ENCODE measurements at places on chromosomes 5 and 9.

GRCh38 chr9:13513286-13513685 lies 233.8 kb upstream of the MPDZ start:
- no peak for DNase-seq

GRCh38 chr5:92730486-92730885 lies 850.5 kb downstream of the NR2F1-AS1 start:
- DNase-seq: no peak

- no peak for DNase-seq
Observed at GRCh38 chr5:172834415-172835289, 601 bp downstream of the ERGIC1 start.

DNA sequence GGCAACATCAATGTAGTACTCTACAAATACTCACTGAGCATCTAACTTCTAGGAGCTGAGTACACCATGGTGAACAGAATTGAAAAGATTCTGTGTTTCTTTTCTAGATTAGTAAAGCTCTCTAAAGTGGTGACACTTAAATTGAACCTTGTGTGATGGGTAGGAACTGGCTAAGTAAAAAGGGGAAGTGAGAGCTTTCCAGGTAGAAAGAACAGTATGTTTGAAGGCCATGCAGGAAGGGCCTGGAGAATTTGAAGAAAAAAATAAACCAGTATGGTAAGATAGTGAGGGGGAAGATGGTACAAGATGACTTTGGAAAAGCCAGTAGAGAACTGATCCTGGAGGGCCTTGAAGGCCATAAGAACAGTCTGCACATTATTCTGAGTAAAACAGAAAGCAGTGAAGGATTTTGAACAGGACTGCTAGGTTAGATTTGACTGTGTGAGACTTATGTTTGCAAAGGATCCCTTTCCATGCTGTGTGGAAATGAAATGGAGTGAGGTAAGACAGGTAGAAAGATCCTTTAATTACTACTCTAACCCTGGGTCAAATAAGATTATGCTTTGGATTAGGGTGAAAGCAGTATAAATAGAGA lies 46.7 kb upstream of the UBQLN1 start:
- no peak for DNase-seq

DNA sequence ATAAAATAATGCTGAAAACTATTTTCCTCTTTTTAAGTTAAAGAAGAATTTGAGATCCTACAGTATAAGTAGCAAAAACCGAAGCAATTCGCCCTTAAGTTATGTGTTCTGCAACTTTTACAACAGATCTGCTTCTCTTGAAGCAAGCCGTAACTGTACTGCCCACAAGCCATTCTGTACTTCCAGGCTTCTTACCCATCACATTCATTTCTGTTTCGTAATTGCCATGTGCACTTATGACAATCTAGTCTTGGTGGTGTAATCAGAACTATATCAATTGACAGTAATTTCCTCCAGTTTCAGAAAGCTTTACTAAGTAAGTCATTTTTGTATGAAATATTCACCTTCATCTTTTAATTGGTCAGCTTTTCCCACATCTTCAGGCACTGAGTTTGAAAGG lies 13.8 kb downstream of the SGTB start:
- DNase-seq: no peak

DNA sequence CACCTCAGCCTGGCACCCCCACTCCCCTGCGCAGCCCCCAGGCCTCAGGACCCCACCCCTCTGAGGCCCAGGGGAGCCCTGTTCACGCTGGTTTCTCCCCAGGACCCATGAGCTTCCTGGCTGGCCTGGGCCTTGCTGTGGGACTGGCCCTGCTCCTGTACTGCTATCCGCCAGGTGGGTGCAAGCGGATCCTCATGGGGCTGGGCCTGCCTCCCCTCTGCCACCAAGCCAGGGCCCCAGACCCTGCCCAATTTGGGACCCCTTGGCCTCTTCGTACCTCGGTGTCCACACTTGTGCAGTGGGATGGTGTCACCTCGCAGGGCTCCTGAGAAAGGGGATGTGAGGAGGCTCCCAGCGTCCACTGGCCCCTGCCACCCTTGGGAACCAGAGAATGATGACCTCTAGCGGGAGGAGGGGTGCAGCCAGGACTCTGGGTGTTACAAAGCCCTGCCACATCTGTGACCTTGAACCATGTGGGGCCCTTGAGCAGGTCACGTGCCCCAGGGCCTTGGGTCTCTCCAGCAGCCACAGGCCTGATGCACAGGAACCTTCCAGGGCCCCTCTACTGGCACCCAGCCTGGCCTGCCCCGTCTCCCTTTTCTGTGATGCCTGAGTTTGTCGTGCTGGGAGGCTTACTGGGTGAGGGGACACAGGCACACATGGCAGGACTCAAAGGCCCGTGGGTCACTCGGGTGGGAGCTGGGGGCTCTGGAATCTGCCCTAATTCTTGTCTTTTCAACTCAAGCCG lies 16.3 kb downstream of the CARD19 start:
- DNase-seq: no peak

GRCh38 chr9:15157381-15157780 lies 149.6 kb downstream of the TTC39B start:
- no peak for DNase-seq

DNA sequence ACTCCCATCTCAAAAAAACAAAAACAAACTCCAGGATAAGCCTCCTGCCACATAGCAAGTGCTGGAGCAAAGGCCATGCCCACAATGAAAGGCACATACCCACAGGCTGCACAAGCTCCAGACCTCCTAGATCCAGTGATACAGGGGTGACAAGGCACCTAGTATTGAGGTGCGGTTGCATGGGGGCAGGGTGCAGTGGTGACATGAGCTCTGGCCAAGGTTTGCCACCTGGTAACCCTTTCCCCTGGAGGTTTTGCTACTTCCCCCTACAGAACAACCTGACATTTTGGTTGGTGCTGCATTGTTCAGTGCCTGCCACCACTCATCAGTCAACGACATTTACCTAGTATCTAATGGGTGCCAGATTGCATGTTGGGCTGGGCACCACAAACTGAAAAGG lies 14.5 kb downstream of the CDKN2AIPNL start:
- DNase-seq: no peak

GRCh38 chr5:114450437-114450836 lies 88.6 kb downstream of the KCNN2 start:
- DNase-seq: no peak

DNA sequence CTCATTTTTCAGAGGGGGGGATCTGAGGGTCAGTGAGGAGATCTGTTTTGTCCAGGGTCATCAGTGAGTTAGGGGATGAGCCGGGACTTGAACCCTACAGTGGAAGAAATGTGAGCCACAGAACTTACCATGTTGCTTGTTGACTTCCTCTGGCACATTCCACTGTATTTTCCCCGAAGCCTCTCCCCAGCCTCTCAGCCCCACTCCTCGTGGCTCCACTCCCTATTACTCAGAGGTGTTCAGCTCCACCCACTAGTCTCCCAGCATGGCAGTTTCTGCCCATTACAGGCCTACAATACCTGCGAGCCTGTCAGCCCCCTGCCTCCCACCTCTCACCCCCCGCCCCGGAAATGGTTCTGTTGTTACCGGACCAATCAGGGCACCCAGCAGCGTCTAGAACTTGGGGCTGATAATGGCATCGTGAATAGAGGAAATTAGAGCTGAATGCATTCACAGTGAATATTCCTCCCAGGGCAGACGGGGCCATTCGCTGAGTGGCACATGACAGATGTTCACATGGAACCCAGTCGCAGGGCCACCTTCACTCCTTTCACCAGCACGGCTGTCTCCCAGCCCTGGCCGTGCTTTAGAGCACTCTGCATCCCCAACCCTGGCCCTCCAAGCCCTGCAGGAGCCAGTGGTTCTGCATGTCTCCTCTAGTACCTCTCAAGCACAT lies 81.6 kb downstream of the KCNIP1 start:
- DNase-seq: no peak

- no peak for DNase-seq
Observed at GRCh38 chr9:33690143-33690933, 105.0 kb upstream of the PRSS3 start.

- no peak for DNase-seq
Observed at GRCh38 chr5:146076028-146076427, 29.3 kb downstream of the PLAC8L1 start.

DNA sequence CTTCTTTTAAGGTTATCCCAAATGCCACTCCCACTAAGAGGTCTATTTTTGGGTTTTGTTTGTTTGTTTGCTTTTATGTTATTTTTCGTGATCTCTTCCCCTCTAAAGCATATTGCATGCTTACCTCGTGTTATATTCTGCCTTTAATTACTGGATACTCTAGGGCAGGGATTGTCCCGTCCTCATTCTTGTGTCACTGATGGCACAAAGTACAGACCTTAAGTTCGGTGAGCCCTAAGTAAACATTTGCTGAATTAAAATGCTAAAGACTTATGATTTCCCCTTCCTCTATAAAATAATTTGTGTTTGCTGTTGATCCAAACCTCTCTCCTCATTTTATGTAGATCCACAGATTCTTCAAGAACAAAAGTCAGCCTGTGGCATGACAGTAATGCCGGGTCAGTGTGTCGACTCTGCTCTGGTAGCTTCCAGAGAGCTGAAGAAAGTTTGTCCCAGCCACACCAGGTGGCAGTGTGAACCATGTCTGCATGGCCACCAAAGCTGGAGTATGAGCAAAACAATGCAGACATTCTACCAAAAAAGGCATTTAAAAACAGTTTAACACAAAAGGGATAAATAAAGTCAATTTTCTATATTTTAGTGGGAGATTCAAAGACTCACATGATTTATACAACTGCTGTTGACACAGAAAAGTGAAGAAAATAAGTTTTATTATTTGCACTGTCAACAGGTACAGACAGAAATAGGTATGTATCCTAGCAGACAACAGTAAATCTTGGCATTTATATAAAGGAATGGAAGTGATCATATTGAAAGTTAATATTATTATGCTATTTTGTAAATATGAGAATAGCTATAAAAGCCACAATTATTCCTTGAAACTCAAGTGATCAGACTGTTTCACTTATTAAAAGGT lies 17.9 kb upstream of the POC5 start:
- DNase-seq: no peak

GRCh38 chr9:119588874-119589744 lies 219.9 kb upstream of the BRINP1 start:
- DNase-seq: no peak

DNA sequence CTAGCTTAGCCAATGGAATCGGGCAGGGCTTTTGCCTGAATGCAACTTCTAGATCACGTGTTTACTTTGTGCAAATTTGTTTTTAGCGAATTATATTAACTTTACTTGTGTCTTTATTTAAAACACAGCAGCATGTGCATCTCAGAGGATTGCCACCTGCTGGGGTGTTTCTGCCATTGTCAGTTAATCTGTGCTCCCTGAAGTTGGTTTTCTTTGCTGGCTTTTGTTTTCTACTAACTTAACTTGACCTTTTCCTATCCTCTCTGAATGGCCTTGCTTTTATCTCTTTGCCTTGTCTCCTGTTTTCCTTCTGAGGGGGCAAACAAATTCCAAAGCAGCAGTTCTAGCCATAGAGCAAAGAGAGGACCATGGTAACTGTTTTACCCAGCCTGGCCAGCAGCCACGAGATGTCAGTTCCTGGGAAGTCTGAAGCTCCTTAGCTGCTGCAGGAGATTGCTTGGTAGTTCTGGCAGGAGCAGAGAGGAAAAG lies 67.6 kb downstream of the ARHGEF28 start:
- DNase-seq: no peak

DNA sequence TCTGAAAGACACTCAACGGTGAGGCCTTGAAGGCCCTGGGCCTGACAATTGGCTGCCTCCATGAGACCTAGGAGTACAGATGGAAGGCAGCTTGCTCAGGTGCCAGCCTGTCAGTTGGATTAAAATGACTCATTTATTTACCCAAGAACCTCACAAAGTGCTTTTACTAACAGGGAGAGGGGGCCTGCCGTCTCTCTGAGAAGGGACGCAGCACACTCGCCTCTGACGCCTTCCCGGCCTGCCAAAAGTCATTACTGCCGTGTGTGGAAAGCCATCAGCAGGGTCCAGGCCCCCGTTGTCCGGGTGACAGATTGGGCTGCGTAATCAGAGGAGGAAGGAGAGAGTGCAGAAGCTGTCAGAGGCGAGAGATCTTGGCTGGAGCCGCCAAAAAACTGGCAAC lies 32.4 kb downstream of the DDX31 start:
- no peak for DNase-seq

GRCh38 chr9:100394032-100394695 lies 32.8 kb upstream of the MSANTD3 start:
- DNase-seq: no peak

DNA sequence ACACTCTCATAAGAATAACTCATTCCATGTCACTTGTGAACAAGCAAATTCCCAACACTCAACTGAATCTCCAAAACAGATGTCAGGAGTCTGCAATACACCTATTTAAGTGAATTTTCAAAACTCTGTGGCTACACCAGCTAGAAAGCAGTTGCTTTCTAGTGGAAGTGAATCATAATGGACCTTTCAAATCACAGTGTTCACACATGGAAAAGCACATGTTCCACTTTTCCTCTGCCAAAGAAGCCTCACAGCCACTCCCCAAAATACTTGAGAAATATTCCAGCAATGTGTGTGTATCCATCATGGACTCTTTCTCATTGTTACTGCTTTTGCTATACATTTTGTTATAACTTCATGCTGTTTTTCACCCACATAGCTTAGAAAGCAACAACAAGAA lies 17.4 kb downstream of the MARCHF3 start:
- DNase-seq: no peak

GRCh38 chr9:130101915-130102314 lies 48.2 kb downstream of the GPR107 start:
- DNase-seq: no peak

DNA sequence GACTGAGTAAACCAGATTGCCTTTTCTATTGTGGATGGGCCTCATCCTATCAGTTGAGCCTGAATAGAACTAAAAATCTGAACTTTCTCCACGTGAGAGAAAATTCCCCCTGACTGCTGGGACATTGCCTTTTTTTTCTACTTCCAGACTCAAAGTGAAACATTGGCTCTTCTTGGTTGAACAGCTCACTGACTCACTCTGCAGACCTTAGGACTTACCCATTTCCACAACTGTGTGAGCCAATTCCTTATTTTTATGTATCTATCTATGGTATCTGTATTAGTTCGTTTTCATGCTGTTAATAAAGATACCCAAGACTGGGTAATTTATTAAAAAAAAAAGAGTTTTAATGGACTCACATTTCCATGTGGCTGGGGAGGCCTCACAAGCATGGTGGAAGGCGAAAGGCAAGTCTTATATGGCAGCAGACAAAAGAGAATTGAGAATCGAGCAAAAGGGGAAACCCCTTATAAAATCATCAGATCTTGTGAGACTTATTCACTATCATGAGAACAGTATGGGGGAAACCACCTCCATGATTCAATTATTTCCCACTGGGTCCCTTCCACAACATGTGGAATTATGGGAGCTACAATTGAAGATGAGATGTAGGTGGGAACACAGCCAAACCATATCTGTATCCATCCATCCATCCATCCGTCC lies 306.7 kb upstream of the SLC24A2 start:
- DNase-seq: no peak

DNA sequence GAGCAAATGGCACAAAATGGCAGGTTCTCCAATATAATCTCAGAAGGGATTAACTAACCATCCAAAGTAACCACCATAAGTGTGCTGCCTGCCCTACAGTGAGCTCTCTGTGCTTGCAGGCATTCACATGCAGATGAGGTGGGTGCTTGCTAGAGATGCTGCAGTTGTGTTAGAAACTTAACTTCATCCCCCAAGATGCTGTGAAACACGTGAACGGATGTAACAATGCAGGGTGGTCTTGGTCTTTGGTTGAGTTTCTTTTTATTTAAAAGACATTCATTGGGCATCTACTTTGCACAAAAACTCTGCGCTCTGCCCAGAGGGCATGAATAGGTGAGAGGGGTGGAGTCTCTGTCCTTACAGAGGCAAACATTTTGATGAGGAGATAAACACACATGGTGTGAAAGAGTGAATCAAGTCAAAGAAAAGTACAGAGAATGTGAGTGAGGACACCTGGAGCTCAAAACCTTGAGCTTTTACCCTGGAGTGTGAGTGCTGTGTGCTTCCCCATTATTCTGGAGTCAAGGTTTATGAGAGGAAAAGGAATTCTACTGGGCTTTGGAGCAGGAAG lies 143.9 kb upstream of the DAP start:
- DNase-seq: no peak

All from stimulated activated CD4-positive, alpha-beta T cell treated with anti-CD3 and anti-CD28 coated beads, Interleukin-15, amount 100 ng/mL, for 1 hour (primary cell).